SJSA1 (cell line): ENCODE measurements at places on chromosomes 2 and 18. TPM values are rescaled to one million over a fixed set of nuclear protein-coding genes. Genes with fewer than 3 reads are reported as not detected.
A peak's percentile ranks its signal among the peaks of the same experiment; 100 is the strongest.

WNT6 gene
- total RNA-seq: not detected in 2 replicates

DNA sequence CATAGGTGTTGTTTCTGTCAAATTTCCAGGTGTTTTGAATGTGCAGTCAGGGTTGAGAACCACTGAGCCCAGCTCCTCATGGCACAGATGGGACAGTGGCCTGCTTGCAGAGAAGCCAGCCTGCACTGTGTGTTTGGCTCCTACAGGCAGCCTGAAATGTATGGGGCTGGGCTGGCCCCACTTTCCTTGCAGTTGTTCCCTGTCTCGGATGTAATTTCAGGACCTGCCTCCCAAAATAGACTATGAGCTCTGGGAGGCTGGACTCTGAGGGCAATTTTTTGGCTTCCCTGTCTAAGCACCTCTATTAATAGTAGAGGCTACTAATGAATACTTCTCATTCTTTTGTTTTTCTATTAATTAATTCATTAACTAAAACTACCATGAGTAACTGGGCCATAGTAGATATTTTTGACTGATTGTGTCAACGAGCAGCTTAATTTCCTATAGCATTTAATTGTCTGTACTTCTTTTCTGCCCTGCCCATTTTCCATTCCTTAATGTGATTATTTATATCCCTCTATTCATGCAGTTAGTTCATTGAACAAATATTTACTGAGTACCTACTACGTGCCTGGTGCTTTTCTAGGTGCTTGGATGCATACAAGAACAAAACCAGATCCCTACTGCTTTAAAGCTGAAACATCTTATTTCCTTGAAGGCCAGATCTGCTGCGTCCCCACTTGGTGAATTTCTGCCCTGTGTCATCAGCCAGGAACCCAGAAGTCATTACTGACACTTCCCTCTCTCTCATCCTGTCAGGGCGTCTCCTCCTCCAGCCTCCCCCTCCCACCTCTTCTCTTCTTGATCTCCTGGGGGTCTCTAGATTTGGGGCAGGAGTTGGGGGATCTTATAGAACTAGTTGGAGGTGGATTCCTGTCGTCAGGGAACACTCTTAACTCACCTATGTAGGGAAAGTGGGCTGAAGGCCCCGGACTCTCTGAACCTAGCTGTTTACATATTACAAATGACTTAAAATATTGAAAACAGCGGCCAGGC is 16.3 kb downstream of the DYSF start:
- DNase-seq: no peak

- no peak for DNase-seq
Measured at GRCh38 chr18:35071819-35072247, 30.6 kb downstream of the MAPRE2 start.

DNA sequence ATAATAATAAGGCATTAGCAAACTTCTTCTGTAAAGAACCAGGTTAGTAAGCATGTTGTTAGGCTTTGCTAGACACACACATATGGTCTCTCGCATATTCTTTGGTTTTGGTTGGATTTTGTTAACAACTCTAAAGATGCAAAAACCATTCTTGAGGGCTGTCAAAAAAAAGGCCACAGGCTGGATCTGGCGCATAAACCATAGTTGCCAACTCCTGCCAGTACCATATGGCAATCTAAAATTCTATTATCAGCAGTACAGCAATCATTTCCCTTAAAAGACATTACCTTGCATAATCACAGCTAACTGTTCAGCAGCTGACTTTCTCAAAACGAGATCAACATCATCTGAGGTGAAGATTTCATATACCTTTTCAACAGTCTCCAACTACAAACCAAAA is 63.5 kb downstream of the RTTN start:
- no peak for DNase-seq

DNA sequence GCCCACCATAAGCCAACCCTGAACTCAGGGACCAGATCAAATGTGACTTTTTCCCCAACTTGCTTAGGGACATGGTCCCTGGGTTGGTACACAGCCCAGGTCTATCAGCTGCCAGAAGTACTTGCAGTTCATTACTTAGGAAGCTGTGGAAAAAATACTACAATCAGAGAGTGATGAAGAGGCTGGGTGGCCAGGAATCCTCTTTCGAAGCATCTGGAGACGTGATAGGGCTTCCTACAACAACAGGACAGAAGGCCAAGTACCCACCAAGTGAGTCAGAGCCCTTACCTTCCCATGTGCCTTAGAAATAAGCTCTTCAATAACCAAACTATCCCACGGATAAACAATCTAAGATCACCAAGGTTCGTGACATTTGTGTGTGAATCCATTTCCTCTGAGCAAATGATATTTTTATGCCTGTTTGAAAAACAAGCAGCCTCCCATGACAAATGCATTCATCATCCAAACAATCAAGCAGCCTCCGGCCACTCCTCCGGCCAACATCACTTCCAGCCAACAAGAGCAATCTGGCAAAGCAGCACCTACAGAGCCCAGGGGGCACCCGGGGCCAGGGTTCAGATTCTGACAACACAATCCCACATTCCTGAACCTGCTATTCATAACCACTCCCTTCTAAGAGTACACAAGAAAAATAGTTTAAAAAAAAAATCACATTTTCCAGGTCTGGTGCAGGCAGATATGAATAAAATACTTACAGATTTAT is 26.4 kb downstream of the TBC1D8 start:
- peak; percentile 99 for DNase-seq

- no peak for DNase-seq
Measured at GRCh38 chr2:45862843-45863242, 211.4 kb downstream of the PRKCE start.
